ENCODE measurements at places on chromosomes 1 and 21.

GRCh38 chr1:16129316-16129715 lies 26.6 kb downstream of the EPHA2 start:
- no peak for DNase-seq

DNA sequence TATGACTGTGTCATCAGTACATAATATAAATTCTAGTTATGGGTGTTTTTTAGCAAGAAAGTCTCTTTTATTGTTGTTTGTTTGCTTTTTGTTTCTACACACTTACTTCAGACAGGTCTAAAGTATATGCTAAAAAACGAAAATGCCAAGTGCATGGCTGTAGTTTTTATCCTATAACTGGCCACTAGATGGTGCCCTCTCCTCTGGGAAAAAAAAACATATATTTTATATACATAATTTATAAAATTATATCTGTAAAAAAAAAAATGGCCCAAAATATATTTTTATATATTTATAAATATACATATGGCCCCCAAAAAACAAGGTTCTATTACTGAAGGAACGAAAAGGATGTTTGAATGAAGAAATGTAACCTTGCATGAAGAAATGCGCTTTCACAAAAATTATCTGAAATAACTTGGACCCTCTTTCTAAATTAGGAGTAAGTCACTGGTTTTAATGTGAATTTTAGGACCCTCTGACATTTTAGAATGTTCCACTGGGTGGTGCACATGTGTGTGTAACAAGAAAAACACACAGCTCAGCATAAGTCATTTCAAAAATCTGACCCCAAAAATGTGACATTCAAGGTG lies 93.5 kb downstream of the TTLL7 start:
- no peak for DNase-seq

GRCh38 chr1:89262643-89263042 lies 10.0 kb downstream of the GBP5 start:
- no peak for DNase-seq

GRCh38 chr1:21904704-21905520 lies 32.2 kb downstream of the HSPG2 start:
- no peak for DNase-seq

GRCh38 chr1:97551113-97551512 lies 369.7 kb downstream of the DPYD start:
- no peak for DNase-seq

DNA sequence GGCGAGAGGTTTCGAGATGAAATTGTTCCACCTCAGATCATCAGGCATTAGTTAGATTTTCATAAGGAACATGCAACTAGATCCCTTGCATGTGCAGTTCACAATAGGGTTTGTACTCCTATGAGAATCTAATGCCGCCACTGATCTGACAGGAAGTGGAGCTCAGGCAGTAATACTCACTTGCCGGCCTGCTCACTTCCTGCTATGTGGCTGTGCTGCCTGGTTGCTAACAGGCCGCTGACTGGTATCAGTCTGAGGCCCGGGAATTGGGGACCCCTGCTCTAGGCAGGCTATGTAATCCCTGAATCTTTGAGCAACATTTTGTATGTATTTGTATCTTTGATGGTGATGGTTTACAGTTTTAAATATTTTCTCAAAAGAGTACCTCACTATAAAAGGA lies 32.5 kb downstream of the XKR8 start:
- no peak for DNase-seq

- no peak for DNase-seq
These were observed 30.0 kb downstream of the C2CD2 start for GRCh38 chr21:41923631-41924367.

DNA sequence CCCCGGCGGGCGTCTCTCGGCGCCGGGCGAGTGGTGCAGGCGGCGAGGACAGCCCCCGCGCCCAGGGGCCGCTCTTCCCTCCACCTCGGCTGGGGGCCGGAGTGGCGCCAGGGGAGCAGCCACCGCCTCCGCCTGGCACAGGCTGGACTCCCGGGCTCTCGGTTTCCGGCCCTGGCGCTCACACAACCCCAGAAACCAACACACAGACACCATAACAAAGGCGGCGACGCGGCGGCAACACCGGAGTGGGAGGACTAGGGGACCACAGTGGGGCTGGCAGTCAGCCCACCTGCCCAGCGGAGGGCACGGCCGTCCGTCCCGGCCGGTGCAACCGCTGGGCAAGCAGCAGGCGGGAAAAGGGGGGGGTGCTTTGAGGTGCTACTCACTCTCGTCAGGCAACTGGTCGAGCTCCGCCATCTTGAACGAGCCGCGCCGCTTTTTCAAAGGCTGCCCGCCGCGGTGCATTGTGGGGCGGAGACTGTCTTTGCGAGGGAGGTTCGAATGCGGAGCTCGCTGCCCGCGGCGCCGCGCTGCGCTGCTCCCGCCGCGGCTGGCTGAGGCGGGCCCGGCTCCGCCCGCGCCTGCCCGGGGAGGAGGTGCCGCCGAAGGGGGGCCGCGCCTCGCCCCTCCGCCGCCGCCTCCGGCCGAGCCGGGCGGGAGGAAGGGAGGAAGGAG lies at the start of gene LIN9:
Gene LIN9, minus strand, starts transcription at position 442 of the 675 bp plus-strand sequence. Its CDS starts 25 bp downstream, at position 417.
- peak; percentile 68 for DNase-seq

DNA sequence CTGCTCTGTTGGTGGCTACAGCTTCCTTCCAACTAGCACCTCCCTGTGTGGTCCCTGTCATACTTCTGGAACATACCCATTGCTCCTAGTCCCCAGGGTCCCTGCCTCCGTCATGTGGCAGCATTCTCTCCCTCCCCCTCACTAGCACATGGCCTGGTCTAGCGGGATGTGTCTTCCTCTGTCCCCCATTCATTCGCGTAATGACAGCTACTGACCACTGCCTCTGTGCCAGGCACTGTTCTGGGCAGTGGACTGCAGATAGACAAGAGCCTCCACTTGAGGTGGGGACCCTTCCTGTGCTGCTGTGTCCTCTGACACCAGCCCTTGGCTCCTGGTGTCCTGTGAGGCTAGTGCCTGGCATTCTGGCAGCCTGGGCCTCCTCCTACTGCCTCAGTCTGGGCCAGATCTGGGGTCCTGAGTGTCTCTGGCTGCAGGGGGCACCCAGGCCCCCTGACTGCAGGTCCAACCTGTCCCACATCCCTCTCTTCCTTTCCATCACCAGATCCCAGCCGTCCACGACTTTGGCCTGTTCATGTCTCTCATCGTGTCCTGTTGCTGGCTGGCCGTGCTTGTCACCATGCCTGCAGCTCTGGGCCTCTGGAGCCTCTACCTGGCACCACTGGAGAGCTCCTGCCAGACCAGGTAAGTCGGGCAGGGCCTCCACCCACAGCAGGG lies 38.1 kb downstream of the DISP3 start:
- no peak for DNase-seq

- DNase-seq, result no peak
These were observed 5.3 kb upstream of the RGS2 start for GRCh38 chr1:192803501-192803900.

GRCh38 chr1:36864823-36865601 lies 169.3 kb downstream of the GRIK3 start:
- DNase-seq, result no peak

DNA sequence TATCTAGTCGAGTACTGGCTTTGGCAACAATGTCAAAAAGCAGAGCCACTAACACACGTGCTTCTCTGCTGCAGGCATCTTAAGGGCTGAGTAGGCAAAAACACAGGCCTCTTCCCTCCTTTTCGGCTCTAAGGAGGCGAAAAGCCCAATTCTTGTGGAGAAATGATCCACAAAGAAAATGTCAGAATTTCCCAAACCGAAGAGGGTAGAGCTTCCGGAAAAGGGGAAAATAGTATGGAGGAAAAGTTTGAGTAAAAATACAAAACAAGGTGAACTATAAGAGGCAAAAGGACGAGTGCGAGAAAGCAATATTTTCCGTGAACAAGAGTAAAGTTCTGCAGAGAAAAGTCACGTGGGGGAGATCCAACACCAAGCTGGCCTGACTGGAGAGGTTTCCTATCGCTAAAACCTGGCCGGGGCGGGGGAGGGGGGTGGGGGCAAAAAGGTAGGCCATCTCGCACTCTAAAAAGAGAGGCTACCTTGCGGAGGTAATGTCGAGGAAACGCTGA lies 551 bp downstream of the ZRANB2 start:
- DNase-seq, result no peak

GRCh38 chr1:240152611-240153297 lies 61.1 kb downstream of the FMN2 start:
- DNase-seq, result no peak

DNA sequence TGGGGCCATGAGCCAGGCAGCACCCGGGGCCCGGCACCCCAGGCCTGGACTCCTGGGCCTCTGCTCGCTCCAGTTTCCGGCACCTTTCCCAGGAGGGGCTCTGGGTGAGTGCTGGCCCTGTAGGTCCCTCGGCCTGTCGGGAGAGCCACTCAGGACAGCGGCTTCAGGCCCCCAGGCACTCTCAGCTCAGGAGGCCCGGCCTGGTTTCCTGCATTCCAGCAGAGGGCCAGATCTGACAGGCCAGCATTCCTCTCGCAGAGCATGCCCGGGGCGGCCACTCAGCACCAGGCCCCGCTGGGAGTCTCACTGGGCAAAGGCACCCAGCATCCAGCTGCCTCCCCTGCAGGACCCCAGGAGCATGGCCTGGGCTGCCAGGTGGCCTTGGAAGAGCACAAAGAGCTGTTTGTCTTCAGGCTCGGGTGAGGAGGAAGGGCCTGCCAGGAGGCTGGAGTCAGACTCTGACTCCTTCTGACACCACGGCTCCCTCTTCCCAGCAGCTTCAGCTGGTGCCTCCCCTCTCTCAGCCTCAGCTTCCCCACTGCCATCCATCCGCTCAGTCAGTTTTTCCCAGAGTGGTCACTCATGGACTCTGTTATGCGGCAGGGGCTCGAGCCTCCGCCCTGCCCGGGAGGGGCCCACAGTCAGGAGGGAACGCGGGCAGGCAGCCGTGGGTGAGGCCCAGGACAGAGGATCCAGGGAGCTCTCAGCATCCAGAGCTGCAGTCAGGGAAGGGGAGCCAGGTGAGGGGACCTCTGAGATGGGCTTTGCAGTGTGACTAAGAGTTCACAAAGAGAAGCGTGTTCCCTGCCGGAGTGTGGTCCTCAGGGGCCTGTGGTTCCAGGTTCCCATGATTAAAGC lies 51.7 kb downstream of the WNT9A start:
- no peak for DNase-seq

DNA sequence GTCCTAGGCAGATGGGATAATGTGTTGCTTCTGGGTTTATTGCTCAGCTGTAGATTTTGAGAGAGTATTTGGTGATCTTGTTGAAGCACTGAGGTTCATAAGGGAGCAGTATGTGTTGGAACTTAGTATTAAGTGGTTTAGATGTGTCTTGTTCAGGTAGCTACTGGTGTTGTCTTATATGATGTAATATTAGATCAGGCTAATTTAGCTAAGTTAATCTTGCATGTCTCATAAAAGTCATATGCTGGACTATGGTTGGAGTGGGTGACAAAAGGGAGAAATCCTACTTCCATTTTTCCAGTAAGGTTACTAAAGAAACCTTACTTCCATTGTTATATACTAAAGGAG lies 196.4 kb downstream of the CLEC20A start:
- no peak for DNase-seq

- DNase-seq, result no peak
These were observed 863 bp downstream of the TARBP1 start for GRCh38 chr1:234478152-234478480.

GRCh38 chr1:234670967-234671626 lies 61.1 kb upstream of the IRF2BP2 start:
- no peak for DNase-seq

DNA sequence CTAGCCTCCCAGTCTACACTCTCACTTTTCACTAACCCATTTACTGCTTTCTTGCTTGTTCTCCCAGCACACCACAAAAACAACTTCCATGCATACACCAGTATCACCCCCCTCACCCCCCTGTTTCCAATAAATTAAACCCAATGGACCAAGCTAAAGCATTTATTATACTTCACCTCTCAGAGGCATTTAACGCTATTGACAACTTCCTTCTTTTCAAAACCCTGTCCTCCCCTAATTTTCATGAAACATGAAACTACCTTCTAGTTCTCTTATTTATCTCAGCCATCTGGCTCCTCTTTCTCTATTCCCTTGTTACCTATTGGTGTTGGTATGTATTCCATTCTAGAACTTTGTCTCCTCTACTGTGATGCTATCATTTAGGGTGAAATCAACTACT lies 32.3 kb downstream of the PTPRC start:
- no peak for DNase-seq

DNA sequence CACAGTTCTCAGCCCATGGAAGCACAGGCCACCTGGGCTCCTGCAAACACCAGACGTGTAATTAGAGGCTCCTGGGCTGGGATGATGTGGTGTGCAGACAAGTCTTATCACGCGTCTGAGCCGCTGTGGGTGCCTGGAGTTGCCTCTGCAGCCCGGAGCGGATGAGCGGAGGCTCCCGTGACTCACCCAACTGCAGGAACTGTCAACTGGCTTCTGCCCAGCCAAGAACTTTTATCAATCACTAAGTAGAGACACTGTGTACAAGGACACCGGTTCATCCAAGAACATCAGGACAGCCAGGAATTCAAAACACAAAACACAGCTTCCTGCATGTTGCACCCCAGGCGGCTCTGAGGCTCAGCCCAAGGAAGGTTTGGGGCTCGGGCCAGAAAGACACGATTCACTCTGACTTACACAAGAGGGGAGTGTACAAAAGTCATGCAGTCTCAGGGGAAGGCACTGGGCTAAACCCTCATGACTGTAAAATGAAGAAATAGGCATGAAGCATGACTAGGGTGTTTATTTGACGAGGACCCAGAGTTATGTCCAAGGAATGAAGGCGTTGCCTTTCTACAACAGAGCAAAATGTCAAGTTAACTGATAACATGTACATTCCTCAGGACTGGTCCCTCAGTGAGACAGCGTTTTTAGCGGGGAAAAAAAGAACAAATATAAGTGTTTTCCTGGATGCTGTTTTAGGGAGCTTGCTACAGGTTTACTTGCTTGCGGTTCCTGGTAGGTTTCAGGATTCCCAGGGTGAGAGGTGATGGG lies 21.1 kb downstream of the ERRFI1 start:
- no peak for DNase-seq

DNA sequence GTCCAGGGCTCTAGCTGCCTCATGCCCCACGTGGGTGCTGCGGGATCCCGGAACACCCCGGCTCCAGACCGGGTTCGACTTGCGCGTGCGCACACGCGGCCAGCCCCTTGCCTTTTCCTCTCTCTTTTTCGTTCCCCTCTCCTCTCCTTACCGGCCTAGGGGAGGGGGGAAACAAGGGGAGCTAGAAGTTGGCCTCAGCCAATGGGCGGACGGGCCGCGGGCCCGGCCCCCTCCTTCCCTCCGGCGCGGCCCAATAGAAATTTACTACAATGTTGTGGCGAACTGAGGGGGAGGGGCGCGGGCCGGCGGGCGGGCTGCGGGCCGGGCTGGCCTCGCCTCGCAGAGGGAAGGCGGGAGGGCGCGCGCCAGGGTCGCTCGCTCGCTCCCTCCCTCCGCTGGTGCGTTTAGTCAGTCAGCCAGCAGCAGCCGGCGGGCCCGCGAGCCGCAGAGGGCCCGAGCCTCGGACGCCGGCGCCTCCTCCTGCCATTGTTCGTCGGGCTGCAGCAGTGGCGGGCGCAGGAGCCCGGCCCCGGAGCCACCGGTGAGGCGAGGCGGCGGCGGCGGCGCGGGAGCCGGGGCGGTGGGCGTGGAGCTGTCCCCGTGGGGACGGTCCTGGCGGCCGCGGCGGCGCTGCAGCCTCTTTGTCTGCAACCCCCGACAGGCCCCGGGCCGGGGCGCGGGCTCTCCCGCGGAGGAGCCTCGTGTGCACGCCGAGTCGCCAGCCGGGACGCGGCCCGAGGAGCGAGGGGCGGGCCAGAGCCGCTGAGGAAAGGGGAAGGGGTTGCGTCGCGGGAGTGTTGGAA lies at the start of gene EPB41:
Gene EPB41, plus strand, starts transcription at position 342 of the 803 bp plus-strand sequence. CDS start 72,869 bp downstream, outside the sequence.
- DNase-seq, result peak; percentile 92

Measured in D721Med (cell line).